ENCODE measurements at places on chromosomes 2 and 18.

DNA sequence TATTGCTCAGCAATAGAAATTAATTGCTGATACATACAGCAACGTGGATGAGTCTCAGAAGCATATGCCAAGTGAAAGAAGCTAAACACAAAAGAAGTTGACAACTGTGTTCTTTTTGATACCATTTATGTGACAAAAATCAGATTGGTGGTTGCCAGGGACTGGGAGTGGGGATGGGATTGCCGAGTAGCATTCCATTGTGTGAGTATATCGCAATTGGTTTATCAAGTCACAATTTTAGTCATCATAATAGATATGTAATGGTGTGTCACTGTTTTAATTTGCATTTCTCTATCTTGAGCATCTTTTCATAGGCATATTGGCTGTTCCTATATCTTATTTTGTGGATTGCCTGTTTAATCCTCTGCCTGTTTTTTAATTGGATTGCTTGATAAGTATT is 20.9 kb downstream of the STRADB start:
- DNase-seq = no peak

DNA sequence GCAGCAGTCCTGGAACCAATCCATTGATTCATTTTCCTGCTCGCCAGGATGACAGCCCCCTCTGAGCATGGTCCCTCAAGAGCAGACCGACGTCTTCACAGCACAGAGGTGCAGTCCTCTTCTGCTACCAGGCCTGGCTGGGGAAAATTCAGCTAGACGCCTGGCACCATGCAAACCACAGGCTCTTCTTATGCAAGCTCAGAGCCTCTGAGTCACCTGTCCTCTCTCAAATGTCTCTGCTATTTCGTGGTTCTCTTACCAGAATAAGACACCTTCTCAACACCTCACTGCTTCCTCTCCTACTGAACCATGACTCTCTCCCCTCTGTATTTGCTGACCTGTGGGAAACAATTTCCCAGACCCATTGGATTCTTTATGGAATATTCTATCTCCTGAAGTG is 79.8 kb upstream of the CYRIA start:
- DNase-seq = no peak

DNA sequence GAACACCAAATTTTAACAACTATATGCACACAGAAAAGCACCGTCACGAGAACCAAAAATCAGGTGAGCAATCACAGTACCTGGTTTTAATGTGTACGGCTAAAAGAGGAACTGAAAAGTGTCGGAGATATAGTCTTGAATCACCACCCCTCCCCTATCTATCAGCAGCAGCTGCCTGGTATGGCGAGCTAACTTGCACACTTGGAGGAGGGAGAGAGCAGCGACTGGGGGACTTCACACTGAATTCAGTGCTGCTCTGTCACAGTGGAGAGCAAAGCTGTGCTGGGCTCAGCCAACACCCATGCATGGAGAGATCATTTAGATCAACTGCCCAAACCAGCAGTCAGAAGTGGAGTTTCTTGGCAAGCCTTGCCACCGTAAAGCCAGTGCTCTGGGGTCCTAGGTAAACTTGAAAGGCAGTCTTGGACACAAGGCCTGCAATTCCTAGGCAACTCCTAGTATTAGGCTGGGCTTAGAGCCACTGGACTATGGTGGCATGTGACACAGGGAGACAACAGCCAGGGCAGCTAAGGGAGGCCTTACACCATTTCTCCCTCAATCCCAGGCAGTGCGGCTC is 89.2 kb upstream of the CD226 start:
- DNase-seq = no peak

- no peak for DNase-seq
Measured at GRCh38 chr18:72878561-72878960, 10.8 kb upstream of the NETO1 start.

DNA sequence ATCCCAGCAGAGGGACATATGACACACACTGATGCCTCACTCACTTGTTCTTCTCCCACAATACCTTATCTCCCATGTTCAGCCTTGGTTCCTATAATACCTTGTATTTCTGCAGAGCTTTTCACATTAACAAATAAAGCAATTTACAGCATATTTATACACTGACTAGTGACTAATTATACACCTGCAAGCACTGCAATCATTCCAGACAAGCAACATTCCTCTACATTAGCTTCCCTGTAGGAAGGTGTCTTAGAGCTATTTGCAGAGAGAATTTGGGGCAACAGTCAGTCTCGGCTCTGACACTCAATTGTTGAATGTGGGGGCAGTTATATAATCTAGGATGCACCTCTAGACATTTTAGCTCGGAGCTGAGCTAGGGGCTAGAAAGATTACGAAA is 9.5 kb upstream of the INSIG2 start:
- no peak for DNase-seq

DNA sequence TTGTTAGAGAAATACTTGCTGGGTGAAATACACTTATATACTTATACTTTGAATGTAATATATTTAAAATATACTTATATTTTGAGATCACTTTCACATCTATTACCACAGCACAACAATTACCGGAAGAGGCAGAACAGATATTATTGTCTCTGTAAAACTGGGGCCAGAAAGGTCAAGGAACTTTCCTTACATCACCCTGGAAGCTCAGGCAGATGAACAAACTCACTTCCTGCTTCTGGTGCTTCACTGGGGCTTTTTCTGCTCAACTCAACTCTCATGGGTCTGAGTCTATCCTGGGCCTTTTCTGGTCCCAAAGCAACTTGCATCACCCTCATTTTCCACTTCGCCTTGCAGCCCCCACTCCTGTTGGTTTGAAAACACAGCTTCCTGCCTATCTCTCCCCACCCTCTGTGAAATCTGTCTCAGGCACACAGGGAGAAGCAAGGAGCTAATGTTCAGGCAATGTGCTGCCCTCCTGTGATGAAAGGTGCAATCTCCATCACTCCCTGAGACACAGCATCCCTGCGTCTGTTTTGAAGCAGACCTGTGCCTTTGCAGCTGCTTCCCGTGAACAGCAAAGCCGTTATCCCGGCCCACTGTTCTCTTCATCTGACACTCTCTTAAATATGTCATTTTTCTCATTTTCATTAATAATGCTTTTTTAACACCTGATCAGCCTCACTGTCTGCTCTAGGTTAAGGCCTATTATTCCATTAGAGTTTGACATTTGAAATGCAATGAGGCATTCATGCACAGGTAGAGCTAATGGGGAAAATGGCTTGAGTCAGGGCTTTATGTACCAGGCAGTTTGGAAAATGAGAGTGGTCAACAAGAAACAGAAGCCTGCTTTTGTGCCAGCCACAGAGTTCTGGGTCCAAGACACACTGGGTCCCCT is 251.9 kb upstream of the CHAC2 start:
- no peak for DNase-seq

- no peak for DNase-seq
Measured at GRCh38 chr2:68317971-68318913, 1.5 kb downstream of the CNRIP1 start.

DNA sequence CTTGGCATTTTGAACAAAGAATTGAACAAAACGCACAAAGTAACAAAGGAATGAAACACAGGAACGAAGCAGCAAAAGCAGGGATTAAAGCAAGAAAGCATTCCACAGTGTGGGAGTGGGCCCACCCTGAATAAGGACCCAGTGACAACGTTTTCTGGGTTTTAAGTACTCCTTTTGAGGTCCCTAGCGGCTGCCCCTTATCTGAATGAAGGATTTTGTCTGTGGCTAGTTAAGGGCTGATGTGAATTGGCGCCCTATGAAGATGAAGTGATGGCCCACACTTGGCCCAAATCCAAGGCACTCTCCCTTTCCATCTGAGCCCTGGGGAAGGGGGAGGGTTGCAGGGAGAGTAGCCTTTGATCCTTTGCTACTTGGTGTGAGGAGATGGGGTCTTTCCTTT is 7.8 kb upstream of the CCDC141 start:
- DNase-seq = no peak

GRCh38 chr2:48722391-48722790 is 33.1 kb downstream of the LHCGR start:
- DNase-seq = no peak

GRCh38 chr2:231720987-231721966 is 13.0 kb downstream of the PTMA start:
- DNase-seq = no peak

- DNase-seq = no peak
Measured at GRCh38 chr2:159281002-159281401, 5.5 kb downstream of the WDSUB1 start.

DNA sequence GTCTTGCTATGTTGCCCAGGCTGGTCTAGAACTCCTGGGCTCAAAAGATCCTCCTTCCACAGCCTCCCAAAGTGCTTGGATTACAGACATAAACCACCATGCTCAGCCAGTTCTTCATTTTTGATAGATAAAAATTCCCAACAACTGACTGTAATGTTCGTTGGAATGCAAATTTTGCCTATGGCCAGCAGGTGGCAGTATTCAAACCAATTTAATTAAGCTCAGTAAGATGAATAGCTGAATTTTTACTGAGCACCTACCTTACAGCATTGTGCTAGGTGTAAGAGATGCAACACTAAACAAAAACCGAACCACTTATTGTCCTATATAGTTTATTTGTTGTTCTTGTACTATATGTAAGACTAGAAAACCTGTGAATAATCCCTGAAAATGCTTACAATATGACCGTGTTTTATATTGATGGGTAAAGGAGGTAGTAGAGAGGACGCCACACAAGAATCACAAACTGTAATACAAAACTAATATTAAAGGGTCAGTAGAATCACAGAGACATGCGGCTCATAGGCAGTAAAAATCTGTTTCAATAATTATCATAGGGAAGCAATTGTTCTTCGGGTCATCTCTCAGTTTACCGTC is 8.2 kb upstream of the TMEM182 start:
- DNase-seq = no peak

DNA sequence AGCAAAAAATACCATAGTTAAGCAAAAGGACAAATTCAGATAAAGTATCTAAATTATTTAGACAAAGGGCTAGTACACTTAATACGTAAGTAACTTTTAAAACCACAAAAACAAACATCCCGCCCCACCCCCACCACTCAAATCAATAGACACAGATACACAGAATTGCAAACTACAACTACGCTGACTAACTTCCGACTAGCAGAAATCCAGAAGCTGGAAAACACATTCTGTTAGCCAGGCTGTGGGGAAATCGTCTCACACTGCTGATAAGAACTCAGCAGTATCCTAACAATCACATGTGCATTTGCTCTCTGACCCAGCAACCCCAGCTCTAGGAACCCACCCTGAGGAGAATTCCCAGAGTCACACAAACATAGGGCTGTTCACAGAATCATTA is 16.6 kb downstream of the FAM168B start:
- no peak for DNase-seq

DNA sequence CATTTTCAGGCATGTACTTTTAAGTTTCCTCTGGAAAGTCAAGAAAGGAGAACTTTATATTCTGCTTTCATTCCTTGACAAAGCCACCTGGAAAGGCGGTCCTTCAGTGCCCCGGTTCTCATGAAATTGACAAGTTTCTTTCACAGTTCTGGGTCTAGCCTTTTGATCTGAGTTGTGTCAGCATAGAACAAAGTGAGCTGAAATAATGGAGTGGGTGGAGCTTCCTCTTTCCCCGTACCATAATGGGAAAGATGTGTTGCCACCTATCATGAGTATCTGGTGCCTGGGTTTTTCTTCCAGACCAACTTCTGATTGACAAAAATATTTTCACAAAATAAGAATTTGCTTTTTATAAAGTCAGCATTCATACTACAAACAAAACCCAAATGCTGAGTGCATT is 49.3 kb downstream of the PTRHD1 start:
- no peak for DNase-seq

- no peak for DNase-seq
Measured at GRCh38 chr2:23708771-23709170, 218.2 kb downstream of the ATAD2B start.

DNA sequence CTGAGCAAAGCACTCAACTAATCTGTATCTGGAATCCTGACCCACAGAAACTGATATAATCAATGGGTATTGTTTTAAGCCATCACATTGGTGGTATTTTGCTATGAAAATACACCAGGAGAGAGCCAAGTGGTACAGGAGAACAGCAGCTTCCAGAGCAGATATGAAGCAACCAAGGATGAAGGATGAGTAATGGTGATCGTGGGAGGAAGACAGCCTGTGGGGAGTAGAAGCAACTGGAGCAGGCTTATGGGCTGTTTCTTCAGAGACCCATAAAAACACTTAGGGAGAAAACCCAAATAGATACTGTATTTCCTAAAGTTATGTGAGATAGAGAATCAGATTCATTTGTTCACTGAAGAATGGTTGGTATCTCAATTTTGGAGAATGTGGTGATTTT is 330.8 kb downstream of the NUP35 start:
- DNase-seq = no peak

GRCh38 chr18:22872900-22873537 is 60.1 kb upstream of the RBBP8 start:
- no peak for DNase-seq

GRCh38 chr2:120567128-120567527 is 168.5 kb upstream of the GLI2 start:
- DNase-seq = no peak

All from NCI-H187 treated with DMSO at 0.1 percent for 48 hours (cell line).